Stimulated activated CD4-positive, alpha-beta T cell treated with anti-CD3 and anti-CD28 coated beads, Interleukin-1b, Interleukin-23, amount 100 ng/mL, for 1 hour (primary cell): ENCODE measurements at places on chromosomes 6 and 20.

DNA sequence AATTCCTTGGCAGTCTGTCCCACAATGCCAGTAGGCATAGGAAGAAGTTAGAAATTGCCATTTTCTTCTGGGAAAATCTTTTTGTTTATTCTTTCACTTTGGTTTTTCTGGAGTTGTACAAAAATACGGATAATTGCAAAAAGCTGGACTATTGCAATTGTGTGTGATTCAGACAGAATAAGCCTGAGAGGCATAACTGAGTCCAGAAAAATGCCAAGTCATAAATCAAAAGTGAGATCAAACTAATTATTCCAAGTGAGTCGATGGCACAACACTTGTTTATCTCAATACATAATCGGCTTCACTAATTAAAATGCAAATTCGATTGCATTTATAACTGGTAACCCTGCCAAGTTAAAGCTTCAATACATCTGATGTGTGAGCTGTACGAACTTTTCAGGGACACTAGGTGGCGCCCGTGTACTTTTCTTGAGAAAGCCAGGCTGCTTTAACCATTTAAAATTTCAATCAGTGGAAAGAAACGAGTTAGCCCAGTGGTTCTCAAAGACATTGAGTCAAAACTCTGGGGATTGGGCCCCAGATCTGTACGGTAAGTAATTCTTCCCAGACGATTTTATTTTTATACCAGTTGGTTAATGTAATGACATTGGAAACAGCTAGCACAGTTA, 102.6 kb downstream of the LAMP5 start:
- DNase-seq = no peak

DNA sequence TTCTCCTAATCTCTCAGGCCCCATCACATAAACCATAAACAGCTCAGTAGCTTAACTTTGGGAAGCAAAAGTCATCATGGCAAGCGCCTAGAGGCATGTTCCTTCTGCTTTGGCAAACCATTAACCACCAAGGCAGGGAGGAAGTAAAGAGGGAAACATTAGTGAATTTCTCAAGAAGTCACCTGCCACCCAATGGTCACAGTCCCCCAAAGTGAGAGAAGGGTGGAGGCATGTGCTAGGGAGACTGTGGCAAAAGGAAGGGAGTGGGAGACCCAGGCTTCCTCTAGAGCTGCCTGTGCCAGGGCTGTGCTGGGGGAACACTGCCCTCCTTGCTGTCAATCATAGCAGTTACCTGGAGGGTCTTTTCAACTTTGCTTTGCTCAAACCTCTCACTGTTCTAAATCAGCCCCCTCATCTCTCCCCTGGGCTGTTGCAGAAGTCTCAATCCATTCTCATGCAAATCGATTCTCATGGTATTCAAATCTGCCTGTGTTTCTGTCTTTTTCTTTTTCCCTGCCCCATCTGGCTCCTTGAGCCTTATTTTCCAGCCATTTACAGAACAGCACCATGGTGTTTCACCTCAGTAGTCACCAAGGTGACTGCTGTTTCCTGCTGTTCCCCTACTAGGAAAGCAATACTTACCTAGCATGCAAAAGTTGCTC, 1.8 kb upstream of the RNF24 start:
- DNase-seq = no peak

GRCh38 chr6:19905584-19905983, 68.4 kb downstream of the ID4 start:
- DNase-seq = no peak

- no peak for DNase-seq
Observed at GRCh38 chr6:151443911-151444621, 7.9 kb downstream of the RMND1 start.

GRCh38 chr6:31040801-31041200, 30.5 kb downstream of the MUC22 start:
- no peak for DNase-seq

DNA sequence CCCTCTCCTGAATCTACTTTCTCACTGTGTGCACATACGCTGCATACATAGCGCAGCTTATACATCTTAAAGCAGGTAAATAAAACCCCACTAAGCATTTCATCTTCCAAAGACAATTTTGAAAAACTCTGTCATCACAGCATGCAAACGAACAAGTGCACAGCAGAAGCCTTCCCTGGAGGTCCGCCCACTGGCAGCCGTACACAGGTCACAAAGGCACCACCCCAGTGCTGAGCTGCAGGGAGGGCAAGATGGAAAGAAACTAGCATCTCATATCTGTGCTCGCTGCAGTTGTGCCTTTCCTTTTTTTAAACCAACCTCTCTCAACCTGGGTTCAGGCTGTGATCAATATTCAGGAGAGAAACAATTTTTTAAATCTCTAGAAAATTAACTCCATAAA, 73.3 kb downstream of the HUS1B start:
- no peak for DNase-seq

DNA sequence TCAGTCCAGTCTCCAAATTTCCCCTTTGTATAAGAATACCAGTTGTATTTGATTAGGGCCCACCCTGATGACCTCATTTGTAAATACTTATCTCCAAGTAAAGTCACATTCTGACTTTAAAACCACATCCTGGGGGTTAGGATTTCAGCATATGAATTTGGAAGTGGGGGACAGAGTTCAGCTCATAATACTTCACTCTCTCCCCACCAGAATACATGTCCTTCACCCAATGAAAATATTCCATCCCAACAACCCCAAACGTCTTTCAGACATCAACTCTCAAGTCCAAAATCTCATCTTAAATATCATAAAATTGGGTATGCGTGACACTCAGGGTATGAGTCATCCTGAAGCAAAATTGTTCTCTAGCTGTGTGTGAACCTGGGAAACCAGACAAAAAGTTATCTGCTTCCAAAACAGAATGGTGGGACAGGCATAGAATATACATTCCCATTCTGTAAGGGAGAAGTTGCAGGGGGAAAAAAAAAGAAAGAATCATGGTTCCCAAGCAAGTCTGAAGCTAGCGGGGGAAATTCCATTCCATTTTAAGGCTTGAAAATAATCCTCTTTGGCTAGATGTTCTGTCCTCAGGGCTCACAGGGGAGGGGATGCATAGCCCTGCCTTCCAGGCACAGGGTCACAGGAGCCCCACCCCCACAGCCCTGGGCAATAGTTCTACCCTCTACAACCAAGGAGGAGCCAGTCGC, 113.9 kb downstream of the ADAT2 start:
- no peak for DNase-seq

GRCh38 chr20:63484236-63484635, 11.8 kb upstream of the KCNQ2 start:
- DNase-seq = no peak

DNA sequence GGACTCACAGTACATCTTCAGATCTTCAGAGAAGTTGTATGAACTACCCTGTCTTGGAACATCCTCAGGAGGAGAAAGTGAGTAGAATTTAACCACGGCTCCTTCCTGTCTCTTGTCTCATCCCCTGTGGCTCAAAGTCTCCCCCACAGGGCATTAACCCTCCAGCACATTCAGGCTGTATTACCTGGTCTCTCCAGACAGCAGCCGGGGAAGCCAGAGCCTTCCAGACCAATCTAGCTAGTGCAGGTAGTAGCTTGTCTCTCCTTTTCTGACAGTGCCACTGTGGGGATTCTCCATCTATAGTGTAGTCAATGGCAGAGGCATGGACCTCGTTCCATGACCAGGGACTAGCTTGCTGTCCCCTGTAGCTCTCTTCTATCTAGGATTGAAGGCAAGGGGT, 16.9 kb upstream of the ELMO2 start:
- DNase-seq = no peak

GRCh38 chr6:132511210-132511830, 1.6 kb downstream of the STX7 start:
- DNase-seq = no peak

DNA sequence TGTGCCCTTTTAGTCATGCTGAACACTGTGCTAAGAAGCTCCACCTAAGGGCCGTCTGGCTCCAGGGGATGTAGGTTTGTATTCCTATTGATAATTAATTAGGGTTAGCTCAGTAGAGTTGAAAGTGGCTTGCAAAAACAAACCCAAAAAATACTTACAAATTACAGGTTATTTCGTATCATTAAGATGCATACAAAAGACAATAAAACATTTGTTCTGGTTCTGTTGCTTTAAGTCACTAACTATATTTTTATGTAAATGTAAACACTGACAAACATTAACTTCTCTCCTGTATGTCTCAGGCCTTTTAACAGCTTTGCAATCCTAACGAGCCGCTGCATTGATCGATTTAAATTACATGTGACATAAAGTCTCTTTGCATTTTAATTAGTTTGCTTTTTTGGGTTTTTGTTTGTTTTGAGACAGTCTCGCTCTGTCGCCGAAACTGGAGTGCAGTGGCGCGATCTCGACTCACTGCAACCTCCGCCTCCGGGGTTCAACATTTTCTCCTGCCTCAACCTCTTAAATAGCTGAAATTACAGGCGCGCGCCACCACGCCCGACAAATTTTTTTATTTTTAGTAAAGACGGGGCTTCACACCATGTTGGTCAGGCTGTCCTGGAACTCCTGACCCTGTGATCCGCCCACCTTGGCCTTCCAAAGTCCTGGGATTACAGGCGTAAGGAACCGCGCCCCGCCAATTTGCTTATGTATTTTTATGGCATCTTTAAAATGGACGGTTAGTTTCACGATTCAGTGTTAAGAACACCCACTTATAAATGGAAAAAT, 110.9 kb downstream of the HFE start:
- DNase-seq = no peak

GRCh38 chr6:35427851-35428321, 24.3 kb upstream of the FANCE start:
- no peak for DNase-seq

DNA sequence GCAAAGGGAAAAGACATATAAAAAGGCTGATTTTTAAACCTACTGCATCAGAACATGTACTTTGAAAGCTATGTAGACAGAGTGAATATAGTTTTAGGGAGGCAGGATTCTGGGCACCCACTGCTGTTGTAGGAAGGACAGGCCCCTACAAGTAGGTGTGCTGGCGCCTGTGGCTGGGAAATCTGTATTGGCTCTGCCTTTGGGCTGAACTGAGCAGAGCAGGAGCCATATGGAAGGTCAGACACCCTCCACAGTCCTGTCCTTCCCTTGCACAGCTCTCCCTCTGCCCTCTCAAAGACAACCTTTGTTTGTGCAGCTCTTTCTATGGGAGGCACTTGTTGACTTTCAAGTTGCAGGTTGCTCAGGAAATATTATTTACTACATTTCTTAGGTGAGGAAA, 18.4 kb upstream of the ULBP3 start:
- no peak for DNase-seq

DNA sequence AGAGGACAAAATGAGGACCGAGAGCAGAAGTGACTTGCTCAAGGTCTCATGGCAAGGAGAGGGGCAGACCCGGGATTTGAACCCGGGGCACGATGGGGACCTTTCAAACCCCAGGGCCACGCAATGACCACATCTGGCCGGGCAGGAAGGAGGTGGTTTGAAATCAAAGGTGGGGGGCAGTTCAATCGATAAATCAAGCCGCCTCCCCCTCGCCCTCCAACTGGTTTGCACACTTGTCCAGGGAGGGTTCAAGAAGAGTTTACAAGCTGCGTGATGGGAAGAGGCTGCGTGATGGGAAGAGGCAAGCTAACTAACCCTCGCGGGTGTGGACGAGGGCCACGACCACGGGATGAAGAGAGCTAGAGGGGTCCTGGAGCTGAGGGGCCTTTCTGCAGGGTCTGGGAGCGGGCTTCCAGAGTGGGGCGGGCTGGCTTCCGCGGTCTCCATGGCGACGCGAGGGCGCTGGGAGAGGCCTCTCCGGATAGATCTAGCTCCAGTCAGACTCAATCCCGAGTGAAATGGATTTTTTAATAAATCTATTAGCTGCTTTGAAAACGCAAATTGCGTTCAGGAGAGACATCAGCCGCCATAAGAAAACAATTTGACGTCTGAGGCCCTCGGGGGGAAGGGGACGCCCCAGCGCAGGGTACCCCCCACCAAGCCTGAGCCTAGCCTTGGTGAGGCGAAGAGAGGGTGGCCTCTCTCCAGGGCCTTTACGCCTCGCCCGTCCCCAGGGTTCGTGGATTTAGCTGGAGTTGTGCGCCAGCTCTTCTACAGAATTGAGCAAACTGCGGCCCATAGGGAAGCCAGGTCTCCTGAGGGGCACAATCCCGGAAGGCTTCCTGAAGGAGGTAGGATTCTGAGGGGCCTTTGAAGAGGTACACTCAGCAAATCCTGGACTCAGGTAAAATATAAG, 143.9 kb downstream of the GRM4 start:
- no peak for DNase-seq

DNA sequence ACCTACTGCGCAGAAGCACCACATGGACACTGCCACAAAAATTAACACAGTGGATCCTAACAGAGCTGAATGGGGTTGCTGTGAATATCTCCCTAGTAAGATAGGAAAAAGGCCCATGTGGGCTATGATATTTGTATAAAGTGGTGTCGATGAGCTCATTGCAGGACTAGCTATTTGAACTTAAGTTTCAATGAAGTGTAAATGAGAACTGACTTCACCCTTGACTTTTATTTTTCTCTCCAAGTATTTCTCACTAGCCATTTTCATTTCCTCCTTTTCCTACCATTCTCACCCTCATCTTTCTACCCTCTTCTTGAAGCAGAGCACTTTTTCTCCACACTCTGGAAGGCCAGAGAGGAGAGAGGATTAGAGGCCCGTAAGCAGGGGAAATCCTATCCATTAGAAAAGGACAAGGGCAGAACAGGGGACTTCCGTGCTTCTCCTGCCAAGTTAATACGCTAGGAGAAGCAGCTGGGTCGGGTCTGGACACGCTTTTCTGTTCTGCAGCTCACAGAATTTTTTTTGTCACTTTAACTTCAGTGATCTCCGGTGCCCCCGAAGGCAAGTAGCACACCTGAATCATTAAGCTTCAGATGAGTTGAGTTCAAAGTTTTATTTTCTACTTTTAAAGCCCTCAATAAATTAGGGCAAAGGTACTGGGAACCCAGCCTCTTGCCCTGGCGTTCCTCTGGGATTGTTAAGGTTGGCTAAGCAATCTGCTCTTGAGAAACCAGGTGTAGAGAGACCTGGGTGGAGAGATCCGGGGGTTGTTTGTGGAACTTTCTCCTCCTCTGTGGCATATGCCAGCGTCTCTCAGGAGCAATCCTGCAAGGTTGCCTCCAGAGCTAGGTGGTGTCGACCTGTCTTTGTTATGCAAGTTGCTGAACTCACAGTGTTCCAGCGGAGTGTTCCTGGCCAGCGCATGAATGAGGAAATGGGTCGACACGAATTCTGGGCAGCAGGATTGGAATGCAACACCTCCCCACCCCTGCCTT, 56.2 kb upstream of the ARID1B start:
- DNase-seq = no peak
